Fibroblast of skin of abdomen (primary cell): ENCODE measurements at places on chromosomes 6 and 20.
A peak's percentile ranks its signal among the peaks of the same experiment; 100 is the strongest.

GRCh38 chr6:96624957-96625356, 62.0 kb downstream of the FHL5 start:
- DNase-seq = no peak

DNA sequence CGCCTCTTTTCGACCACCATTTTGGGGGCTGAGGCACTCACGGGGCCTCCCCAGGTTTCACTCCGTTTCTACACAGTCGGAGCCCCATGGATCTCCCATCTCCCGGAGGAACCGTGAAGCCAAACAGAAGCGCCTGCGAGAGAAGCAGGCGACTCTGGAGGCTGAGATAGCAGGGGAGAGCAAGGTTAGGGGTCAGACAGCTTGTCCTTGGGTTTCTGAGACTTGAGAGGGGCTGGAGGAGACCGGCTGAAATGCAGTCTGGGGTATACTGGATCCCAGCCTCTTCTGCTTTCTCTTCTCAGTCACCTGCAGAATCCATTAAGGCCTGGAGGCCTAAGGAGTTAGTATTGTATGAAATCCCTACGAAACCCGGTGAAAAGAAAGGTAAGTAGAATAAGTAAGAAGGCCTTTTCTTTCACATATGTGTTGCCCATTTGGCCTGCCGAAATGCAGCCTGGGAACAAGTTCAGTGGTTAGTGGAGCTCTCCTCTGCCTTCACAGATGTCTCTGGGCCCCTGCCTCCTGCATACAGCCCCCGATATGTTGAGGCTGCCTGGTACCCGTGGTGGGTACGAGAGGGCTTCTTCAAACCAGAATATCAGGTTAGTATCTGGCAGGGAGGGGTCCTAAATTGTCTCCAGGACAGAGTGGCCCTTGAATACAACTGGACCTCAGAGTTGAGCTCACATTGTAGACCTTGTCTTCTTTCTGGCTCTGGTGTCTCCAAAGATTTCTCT, 984 bp downstream of the VARS2 start:
- DNase-seq = no peak

DNA sequence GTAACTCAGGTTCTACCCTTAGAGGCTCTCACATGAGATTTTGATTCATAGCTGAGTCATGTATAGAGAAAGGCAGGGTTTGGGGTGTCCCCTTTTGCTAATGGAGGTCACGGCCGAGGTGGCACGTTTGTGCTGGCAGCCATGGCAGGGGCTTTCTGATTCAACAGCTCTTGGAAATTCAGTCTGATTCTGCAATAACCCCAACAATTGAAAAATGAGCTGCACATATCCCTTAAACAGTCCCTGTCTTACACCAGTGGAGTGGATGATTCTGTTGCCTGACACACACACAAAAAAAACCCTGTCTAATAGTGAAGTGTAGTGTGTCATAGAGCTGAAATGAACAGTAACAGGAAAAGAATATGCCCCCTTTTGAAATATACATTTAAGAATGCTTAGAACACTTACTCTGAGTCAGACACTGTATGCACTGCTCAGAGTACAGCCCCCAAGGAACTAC, 40.4 kb upstream of the ARG1 start:
- no peak for DNase-seq

GRCh38 chr6:144319211-144319610, 34.1 kb downstream of the UTRN start:
- DNase-seq = no peak

DNA sequence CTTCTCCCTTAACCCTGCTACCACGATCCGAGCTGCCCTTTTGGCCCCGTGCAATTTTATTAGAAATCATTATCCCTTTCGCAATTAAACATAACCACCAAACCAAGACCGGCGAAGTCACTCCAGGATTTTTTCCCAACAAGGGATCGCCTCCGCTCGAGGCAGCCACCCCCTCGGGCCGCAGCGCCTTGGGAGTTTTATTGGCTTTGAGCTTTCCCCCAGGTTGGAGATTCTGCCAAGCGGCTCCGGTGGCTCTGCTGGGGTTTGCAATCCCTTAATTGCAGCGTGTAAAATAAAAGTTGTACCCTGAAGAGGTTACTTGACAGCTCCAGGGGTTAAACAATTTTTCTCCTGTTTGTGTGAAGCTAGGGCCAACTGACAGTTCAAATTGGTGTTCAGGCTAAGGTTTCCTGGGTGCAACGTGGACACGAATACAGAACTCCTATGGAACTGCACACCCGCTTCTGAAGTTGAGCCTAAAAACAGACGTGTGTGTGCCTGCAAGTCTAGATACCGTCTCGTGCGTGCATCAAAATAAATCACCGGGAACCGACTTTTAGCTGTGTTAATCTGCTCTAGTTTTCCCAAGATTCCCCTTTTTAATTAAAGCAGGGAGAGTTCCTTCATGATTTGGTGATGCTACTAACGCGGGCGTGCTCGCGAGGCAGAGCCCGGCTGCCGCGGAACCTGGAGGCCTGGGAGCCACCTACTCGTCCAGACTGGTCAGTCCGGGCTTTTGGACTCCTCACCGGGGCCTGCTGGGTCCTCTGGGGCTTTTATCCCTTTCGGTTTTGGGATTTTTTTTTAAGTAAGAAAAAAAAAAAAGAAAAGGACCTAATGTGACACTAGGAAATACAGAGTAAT, 975 bp upstream of the TFAP2A start:
- no peak for DNase-seq

- DNase-seq = no peak
Observed at GRCh38 chr6:72262254-72262653, 359.6 kb upstream of the KCNQ5 start.

- DNase-seq = no peak
Observed at GRCh38 chr20:49867453-49868215, 47.7 kb downstream of the SPATA2 start.

DNA sequence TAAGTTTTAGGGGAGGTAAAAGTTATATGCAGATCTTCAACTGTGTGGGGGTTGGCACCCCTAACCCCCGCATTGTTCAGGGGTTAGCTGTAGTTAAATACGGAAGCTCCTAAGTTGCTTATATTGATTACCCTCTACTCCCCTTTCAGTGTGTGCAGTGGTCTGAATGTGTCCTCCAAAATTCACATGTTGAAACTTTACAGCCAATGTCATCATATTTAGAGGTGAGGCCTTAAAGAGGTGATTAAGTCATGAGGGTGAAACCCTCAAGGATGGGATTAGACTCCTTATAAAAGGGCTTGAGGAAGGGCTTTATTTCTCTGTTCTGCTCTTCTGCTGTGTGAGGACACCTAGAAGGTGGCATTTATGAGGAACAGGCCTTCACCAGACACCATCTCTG, 22.3 kb downstream of the TULP4 start:
- no peak for DNase-seq

DNA sequence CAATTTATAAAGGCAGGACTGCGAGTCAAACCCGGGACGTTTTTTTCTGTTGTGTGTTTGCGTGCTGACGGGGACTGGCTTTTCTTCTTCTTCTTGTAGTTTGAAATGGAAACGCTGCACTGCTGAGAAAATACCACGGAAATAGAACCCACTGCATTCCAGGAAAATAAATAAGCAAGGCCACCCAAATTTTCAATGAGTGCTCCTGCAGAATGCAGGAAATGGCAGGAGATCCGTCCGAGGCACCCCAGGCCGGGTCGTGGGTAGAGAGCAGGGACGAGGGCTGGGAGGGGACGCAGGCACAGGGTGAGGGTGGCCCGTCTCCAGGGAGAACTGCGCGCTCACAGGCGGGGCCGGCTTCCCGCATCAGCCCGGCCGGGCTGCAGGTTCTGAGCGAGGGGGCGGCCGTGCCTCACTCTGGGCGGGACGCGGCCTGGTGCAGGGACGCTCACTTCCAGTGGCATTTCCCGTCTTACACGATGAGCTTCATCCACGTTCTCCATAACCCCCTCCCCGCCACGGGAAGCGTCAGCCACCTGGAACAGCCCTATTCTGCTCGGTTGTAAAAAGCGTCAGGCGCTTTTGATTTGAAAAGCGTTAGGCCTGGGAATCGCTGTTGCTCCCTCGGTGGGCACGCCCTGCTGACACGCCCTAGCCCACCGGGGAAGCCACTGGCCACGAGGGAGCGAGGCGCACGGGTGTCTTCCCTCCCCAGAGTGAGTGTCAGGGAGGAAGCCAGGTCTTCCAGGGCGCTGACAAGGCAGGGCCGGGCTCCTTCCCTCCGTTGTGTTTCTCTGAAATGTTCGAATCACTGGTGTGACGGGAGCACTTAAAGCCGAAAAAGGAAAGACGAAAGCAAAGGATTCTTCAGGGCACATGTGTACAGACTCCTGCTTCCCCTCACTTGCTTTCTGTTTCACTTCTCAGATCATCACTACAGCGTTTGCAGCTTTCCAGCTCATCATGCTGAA, 17.9 kb upstream of the EXOC2 start:
- peak; percentile 61 for DNase-seq

DNA sequence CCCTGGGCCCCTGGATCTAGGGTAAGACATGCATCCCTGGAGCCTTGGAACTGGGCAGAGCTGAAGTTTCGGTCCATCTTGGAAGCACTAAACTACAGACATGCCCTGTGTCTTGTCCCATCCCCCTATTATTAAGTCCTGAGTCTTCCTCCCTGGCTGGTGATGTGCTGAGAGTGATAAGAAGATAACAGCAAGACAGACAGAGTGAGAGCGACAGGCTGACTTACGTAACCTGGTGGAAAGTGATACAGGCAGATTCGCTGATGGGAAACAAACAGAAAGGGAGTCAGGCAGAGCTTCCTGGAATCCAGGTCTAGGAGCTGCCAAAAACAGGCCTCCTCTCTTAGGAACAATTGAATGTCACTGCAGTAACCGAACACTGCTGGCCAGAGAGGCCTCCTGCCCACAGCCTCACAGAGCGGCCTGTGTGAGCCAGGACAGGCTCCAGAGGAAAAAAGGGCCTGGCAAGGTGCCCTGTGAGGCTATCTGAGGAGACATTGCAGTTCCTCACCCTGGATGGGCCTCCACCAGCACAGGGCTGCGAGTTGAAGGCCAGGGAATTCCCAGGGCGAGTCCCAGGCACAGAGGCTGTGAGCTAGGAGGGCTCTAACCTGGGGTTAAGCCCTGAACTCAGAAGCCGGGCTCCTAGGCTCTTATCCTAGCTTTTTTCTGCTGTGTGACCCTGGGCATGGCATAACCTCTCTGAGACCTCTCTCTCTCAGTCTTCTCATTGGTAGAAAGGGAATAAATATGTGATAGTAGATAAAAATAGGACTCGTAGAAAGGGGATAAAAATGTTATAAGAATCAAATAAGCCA, 34.2 kb upstream of the B4GALT5 start:
- DNase-seq = peak; percentile 27

DNA sequence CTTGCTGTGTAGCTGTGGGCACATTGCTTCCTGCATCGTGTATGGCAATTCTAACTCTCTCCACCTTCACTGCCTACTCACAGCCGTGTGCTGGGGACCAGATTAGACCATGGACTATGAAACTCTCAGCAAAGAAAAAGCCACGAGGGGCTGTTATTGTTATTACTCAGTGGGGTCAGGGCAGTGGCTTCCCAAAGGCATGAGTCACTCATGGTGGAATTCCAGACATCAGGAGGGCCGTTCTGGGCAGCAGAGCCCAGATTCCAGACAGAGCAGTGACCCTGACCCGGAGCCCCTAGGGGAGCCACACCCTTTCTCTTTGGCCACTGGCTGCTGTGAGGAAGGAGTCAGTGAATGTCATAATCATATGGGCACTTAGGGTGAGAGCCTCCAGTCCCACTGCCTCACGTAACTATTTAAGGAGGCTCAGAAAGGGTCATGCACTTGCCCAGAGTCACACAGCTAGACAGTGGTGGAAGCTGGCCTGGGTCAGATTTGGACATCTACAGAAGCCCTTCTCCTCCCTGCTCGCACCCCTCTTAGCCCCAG, 22.2 kb upstream of the CCN5 start:
- DNase-seq = peak; percentile 96

DNA sequence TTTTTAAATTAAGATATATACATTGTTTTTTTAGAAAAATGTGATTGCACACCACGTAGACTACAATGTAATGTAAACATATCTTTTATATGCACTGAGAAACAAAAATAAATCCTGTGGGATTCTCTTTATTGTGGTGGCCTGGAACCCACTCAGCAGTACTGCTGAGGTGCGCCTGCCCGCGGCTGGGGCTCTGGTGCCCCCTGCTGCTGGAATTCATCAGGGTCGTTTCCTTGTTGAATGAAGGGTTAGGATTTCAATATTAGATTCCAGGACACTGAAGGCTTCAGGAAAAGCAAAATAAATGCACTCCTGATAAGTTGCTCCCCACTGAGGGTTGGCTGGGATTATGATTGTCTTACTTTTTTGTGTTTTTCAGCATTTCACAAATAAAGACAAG, 175.8 kb upstream of the GGTLC1 start:
- no peak for DNase-seq

DNA sequence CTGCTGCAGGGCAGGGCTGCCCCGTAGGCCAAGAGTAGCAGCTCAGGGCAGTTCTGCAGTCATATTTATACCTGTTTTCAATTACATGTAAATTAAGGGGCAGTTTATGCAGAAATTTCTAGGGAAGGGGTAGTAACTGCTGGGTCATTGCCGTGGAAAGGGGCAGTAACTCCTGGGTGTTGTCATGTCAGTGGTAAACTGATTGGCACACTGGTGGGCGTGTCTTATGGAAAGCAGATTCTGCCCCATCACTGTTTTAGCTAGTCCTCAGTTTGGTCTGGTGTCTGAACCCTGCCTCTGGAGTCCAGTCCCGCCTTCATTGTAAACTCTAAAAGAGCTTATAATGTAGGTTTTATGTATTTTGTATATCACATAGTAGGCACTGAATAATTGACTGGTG, 22.1 kb downstream of the MAP3K4 start:
- no peak for DNase-seq

GRCh38 chr6:21745543-21746337, 152.2 kb downstream of the SOX4 start:
- DNase-seq = no peak

- peak; percentile 56 for DNase-seq
Observed at GRCh38 chr20:52978851-52979250, 6.7 kb downstream of the TSHZ2 start.

DNA sequence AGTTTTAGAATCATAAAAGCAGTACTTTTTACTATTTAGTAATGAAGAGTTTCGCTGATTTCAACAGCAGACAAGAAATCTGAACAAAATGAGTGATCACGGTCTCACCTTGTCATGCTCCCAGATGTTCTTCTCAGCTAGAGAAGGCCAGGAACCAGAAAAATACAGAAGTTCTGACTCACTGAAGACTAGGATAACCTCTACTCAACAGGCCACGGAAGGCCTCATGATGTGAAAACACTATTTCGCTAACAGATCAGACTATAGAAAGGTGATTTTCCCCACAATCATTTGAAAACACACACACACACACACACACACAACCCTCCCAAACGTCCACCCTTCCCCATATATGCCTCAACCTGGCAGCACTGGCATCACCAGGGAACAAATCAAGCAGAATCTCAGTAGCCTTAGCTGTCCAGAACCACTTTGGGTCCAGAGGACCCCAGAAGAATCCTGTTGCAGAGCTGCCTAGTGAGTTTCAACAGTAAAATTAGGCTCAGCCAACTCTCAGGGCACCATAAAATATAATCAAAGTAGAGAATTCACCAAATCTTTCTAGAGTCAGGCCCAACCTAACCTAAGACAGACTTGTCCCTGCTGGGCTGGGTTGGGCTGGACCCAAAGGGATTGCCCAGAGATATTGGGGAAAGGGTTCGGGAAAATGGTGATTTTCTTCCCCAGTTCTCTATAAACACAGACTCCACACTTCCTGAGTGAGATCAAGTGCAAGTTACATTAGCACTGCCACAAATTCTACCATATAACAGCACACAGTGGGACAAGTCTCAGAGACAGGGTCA, 7.9 kb downstream of the EXOC2 start:
- peak; percentile 57 for DNase-seq

- no peak for DNase-seq
Observed at GRCh38 chr6:1395506-1395905, 6.1 kb downstream of the FOXF2 start.

- no peak for DNase-seq
Observed at GRCh38 chr20:29296256-29297230, 1960.9 kb upstream of the DEFB115 start.

GRCh38 chr6:31940256-31940664, 5.6 kb upstream of the CFB start:
- DNase-seq = peak; percentile 29
